Colonic mucosa (tissue), 4 donors: ENCODE measurements at places on chromosomes 4 and X.

DNA sequence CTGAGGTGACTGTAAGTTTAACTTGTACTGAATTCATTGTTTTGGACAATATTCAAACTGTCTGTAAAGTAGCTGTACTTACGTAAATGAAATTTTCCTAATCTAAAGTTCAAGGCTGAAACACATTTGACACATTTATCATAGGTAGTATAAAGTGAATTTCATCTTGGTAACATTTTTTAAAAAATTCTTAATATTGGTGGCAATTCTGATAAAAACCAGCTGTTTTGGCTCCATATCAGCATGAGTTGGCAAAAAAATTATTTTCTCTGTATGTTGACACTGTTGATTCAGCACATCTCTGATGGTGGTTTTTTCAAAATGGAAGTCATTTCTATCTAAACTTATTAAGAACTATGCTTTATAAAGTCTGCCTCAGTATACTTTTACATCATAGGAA lies 30.9 kb downstream of the CXorf58 start:
- no peak for DNase-seq

- no peak for DNase-seq
Measured at GRCh38 chrX:48165241-48165640, 31.4 kb downstream of the SSX5 start.

DNA sequence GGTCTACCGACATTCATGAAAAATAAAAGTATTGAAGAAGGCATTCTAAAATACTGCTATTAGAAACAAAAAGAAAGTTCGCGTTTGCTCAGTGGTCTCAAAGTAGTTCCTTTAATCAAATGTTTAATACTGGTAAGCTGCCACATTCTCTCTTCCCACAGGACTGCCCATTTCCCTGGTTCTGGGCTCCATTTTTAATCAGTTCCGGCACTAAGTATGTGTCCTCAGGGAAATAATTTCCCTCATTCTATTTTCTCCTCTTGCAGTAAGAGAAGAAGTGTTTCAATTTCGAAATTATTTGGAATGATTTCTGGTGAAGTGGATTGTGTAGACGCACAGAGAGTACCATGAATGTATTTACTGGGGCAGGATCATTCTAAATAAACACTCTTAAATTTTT lies 17.5 kb downstream of the VCX3A start:
- DNase-seq, result no peak

DNA sequence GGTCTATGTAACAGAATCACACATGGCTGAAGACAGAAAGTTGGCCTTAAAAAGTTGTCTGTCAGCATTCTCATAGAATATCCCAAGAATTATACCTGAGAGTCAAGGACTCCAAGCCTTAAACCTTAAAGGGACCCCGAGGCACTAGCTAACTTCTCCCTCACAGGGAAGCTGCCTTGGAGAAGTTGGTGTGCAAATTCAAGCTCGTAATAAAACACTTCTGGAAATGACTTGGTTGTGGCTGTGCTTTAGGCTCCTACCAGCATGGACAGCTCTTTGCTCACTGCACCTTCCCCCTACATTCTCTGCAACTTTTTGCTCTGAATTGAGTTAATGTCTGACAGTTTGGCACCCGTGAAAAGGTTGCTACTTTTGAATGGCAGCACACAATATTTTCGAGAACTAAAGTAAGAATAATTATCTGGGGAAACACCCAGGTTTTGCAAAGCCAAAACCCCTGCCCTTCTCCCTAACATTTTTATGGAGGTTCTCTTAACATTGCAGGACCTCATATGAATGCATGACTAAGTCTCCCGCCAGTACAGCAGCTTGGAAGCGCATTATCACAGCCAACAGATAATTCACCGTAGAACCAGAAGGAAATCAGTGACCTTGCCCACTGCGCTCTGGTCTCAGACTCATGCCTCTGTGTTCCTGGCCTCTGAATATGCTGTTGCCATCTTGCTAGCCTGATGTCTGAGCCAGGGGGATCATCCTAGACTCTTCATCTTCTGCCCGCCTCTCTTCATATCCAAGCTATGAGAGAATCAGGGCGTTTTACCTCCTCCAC lies 91.0 kb downstream of the MGST2 start:
- no peak for DNase-seq

DNA sequence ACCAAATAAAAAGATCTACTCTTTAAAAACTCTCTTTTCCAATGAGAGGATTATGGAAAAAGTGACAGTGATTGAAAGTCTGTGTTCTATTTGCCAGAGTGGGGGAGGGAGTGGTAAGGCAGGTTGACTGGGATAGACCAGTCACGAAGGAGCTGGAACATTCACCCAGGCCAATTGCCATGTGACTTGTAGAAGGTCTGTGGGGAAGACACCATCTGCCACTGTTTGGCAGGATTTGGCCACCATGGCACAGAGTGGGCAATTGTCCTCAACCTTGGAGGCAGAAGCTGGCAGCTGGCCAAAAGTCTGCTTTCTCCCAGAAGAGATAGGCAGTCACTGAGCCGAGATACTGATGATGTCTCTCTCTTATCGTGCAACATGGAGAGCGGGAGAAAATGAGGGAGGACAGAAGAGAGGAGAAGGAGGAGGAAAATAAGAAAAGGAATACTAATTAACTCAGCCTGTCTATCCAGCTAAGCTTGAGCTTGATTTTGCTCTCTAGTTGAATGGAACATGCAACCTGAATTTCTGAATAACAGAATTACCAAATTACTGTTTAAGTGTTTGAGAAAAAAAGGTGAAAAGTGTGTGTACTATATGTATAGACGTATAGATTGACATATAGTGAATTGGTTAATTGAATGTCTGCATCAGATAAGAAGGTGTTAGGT lies 267.1 kb downstream of the ARHGAP24 start:
- no peak for DNase-seq

GRCh38 chr4:54184581-54184980 lies 44.5 kb upstream of the PDGFRA start:
- no peak for DNase-seq

- no peak for DNase-seq
Measured at GRCh38 chr4:5798462-5798861, 87.5 kb downstream of the EVC start.

GRCh38 chr4:141957416-141957815 lies 321.0 kb downstream of the IL15 start:
- no peak for DNase-seq

GRCh38 chrX:47196098-47196497 lies 2.5 kb downstream of the UBA1 start:
- no peak for DNase-seq

DNA sequence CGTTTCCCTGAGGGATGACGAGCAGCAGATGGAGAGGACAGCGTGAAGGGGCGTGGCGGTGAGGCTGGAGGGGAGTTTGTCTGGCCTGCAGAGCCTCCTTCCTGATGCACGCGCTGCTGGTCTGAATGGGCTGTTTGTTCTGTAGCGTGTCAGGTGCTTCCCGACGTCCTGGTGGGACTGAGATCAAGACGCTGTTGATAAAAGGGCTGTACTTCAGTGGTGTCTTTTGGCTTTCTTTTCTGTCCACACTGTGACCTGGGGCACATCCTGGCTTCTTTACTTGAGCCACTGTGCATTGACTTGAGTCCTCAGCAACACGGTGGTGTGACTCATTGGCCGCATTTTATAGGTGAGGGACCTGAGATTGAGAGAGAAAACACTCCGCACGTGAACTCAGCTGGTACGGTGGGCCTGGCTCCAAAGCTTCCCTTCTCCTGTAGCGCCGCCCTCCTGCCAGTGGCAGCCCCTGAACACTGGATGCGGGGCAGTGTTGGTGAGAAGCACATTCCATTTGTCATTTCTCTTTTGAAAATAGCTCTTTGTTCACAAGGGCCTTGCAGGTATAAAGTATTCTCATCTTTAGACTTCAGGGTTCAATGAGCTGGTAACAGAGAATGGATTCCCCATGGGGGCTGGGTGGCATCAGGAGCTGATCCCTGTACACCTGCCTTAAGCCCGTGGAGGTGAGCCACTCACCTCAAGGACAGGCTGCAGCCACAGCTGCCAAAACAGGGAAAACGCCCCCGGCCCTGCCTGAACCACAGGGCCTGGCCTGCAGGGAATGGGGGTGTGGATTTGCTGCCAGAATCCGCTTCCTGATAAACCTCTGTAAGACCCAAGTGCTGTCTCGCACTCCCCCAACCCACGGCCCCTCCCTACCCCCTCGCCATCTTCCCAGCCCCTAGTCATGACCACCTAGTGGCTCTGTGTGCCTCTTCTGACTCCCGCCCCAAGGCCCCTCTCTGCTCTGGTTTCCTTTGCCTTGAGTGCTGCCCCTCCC lies 29.2 kb downstream of the NSG1 start:
- no peak for DNase-seq

GRCh38 chr4:176498617-176499256 lies 179.0 kb downstream of the SPCS3 start:
- DNase-seq, result no peak

GRCh38 chrX:31679861-31680260 lies 608.0 kb upstream of the FTHL17 start:
- no peak for DNase-seq

DNA sequence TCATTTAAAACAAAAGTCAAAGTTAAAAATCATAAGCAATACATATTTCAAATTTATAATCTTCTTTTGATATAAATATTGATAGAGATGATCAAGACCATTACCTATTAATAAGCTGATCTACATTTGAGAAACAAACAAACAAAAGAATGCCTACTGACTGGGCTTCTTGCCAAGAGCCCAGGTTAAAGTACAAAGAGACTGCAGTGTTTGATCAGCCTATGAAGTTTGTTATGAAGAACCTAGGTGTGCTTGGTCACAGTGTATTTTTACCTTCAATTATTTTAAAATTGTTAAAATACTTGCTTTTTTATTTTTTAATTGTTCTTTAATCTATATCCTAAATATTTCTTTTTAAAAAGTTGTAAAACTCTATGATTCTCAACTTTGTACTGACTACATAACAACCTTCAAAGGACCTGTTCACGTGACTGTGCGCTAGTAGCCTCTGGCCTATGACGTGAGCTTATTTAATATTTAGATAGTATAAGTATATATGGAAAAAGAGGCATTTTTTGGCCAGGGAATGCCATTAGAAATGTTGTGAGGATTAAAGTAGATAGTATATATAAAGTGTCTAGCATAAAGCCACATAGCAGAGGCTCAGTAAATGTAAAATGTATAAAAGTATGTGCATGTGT lies 11.4 kb upstream of the SLC39A8 start:
- peak; percentile 74 for DNase-seq

DNA sequence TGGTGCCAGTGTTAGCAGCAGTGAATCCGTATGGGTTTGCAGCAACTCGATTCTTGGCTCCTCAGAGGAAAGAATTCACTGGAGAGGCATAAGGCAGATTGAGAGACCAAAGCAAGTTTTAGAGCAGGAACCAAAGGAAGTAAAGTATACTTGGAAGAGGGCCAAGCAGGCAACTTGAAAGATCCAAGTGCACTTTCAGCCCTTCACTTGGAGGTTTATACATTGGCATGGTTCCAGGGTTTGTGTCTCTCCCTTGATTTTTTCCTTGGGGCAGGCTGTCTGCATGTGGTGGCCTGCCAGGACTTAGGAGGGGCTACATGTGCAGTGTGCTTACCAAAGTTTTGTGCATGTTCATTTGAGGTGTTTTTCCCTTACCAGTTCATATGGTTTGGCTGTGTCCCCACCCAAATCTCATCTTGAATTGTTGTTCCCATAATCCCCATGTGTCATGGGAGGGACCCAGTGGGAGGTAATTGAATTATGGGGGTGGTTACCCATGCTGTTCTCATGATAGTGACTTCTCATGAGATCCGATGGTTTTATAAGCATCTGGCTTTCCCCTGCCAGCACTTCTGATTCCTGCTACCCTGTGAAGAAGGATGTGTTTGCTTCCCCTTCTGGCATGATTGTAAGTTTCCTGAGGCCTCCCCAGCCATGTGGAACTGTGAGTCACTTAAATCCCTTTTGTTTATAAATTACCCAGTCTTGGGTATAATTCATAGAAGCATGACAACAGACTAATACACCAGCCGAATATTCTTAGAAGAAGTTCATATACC lies 86.2 kb upstream of the TSPAN5 start:
- DNase-seq, result peak; percentile 44

DNA sequence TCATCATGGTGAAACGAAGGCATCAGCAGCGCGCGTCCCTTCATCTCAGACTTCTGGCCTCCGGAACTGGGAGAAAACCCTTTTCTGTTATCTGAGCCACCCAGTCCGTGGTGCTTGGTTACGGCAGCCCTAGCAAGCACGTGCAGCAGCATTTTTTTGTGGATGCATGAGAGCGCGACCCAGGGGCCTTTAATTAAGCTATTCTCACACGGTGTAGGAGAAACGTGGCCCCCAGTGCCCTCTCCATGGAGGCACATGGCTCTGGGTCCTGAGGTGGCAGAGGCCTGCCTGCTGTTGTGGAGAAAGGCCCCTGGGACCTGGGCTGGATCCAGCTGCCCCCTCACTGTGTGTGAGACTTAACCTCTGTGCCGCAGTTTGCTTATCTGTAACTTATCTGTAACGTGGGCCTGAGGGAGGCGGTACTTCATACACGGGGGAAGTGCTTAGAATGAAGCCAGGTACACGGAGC lies 9.5 kb downstream of the CLCN4 start:
- no peak for DNase-seq

- DNase-seq, result no peak
Measured at GRCh38 chr4:67576059-67576466, 17.5 kb downstream of the STAP1 start.

DNA sequence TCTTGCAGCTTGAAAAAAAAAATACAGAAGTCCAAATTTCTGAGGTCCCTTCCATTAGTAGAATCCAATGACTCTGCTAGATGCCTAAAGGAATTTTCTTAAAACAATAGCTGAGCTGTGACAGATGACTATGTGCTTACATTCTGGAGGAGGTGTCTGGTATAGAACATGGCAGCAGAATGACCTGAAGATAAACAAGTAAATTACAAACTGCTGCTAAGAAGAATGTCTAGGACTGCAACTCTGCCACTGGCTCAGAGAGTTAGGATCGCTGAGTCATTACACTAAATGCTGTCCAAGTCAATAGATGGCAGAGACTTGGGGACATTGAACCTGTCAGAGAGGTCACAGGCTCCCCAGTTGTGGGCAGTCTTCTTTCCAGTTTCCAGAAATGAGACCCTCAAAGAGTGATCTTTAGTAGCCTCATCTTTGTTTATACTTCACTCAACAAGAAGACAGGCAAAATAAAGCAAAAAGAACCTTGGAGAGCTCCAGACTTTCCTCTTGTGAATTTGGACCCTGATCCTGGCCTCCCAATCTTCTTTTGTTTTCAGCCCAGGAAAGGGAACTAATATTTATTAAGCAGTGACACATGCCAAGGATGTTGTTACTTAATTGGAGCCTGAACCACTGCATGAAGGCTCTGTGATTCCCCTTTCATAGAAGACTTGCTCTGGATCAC lies 56.4 kb upstream of the SCML1 start:
- no peak for DNase-seq

DNA sequence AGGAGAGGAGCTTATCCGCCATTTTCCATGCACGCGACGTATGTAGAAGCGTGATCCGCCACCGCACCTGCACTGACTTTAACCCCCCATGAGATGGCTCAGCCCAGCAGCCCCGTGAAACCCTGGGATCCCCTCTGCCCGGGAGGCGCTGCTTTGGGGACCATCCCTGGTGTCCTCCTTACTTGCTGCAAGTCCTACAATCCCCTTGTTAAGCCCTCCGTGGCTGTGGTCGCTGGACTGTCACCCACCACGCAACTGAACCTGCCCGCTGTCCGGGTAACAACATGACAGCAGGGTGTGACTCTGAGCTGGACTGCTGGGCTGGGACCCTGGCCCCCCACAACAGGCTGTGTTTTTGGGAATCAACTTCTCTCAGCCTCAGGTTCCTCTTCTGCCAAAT lies 44.7 kb upstream of the MAN2B2 start:
- no peak for DNase-seq

GRCh38 chrX:49276671-49277534 lies 7.3 kb downstream of the PPP1R3F start:
- DNase-seq, result no peak

- no peak for DNase-seq
Measured at GRCh38 chr4:187491959-187492358, 503.6 kb upstream of the ZFP42 start.
